ENCODE measurements at places on chromosomes 5 and 9.

- DNase-seq = no peak
Measured at GRCh38 chr5:132370971-132371602, 1.6 kb downstream of the SLC22A5 start.

DNA sequence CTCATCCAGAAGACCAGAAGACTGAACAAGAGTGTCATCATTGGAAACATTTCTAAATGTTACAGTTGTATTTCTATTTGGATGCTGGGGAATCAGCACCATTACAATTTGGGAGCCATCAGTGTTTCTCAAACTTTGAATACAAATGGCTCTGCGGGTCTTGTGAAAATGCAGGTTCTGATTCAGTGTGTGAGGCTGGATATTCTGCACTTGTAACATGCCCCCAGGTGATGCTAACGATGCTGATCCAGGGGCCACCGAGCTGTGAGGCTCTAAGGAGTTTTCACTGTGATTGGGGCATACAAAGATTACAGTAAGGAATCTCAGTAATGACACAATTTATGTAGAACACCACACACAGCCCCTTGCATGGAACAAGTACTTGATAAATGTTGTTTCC lies 167.7 kb downstream of the ACTL7B start:
- no peak for DNase-seq

GRCh38 chr5:67147760-67148159 lies 48.8 kb downstream of the CD180 start:
- no peak for DNase-seq

DNA sequence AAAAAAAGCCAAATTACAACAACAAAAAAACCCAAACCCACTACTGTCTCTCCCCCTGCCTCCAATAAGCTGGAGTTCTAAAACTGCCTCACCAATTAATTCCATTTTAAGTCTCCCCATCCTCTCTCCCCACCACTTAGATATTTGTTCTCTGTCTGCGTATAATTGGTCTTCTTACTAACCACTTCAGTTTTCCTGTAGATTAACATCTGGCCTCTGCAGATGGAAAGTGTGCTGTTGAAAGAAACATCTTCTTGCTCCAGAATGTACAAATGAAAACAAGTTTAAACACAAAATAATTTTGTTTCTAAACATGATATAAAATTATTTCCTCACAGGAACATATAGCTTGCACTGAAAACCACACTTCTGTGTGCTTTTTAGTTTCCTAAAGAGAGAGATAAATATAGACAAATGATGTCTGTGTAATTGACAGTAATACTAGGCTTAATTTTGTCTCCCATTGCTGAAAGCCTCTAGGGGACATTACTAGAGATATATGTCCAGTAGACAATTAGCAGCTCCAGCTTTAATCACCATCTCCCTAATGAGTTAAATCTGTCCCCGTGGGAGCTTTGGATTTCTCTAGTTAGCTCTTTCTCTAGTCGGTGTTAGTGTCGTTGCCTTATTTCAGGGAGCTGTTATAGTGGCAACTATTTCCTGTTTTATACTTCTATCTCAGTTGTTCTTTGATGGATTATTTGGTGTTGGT lies 164.0 kb downstream of the ARHGAP26 start:
- DNase-seq = no peak

- no peak for DNase-seq
Measured at GRCh38 chr5:154197801-154198491, 7.4 kb downstream of the GALNT10 start.

DNA sequence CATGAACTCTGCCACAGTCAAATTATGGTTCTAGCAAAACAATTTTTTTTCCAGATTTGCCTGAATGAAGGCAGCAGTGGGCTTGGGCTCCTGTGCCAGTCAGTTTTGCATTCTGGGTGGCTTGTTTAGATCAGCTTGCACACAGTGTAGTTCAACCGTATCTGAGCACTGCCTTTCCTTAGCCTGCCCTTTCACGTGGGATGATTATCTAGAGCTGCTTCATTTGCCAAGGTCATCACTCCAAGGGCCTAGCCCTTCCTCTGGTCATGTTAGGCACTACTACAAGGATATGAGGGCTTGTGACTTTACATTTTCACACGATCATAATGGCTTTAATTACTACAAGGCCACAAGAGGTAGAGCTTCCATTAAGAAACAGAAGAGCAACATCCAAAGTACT lies 150.6 kb upstream of the EFNA5 start:
- DNase-seq = no peak

GRCh38 chr5:127754259-127754658 lies 51.1 kb downstream of the CCDC192 start:
- no peak for DNase-seq

DNA sequence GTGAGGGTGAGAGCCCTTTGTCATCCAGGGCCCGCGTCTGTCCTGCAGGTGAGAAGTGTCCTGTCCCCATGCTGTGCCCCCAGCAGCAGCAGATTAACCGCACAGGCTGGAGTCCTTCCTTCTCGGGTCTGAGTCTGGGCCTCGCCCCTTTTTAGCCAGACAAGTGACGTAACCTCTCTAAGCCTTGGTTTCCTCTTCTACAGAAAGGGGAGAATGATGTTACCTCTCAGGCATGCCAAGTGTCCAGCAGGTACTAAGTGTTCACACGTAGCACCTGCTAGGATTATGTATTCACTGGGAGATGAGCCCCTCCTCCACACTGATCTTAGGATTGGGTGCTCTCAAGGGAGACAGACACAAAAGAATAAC lies 6.9 kb downstream of the NEURL1B start:
- no peak for DNase-seq

GRCh38 chr9:72130321-72130720 lies 18.9 kb upstream of the GDA start:
- no peak for DNase-seq

- no peak for DNase-seq
Measured at GRCh38 chr5:59893429-59894227, at the start of gene PDE4D. TSS of gene PDE4D (minus strand) at chr5:59893726.

DNA sequence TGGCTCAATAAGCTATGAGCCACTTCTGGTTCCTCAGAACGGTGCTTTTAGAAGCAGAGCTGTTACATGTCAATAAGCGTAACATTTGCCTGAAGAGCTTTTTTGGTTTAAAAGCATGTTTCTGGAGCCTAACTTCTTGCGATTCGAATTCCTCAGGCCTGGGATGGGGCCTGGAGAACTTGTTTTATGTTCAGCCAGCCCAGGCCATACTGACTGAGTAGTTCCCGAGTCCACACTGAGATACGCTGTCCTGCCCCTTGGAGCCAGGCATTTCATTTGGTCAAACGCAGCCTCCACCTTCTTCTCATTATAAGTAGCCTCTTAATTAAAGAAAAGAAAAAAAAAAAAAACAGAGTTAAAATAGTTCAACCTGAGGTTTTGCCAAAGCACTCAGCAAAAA lies 260.6 kb upstream of the ANKRD55 start:
- no peak for DNase-seq

- no peak for DNase-seq
Measured at GRCh38 chr5:3599226-3600105, 3.8 kb downstream of the IRX1 start.

- DNase-seq = no peak
Measured at GRCh38 chr9:103661663-103662062, 432.4 kb upstream of the SMC2 start.

DNA sequence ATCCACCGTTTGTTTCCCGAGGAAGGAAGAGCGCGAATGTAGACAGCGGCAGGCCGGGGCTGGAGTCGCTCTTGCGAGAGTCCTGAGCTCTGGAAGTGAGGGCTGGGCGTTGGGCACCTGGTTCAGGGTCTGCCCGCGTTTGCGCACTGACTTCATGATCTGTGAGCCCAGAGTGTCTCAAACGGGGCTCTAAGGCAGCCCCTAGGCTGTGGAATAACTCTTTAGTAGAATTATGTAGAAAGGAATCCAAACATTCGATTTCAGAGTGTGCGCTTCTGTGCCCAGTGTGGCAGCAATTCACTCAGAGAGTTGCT lies 478 bp upstream of the GGTA1 start:
- no peak for DNase-seq

DNA sequence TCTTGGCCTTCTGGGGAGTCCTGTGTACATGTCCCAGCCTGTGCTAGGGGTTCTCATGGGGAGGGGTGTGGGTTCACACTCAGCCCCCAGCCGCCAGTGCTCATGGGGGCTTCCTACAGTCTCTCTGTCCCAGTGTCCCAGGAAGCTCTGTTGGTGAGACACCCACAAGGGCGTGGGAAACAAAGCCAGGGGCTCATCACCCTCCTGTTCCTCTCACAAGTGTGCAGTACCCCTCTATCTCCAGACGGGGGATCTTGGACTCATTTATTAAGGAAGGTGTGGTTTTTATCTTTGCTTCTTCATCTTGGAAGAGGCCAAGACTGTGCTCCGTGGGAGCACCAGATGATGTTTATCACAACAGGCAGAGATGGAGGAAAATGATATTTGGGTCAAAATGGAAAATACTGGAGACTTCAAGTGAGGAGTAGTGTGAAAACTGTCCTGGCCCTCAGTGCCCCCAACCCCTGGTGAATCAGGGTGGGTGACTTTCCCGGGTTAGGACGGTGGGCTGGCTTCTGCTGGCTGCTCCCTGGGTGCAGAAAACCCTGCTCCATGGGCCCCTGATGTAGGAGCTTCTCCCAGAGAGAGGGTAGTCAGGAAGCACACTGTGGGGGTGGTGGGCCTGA lies 15.2 kb downstream of the TMEM171 start:
- DNase-seq = no peak

DNA sequence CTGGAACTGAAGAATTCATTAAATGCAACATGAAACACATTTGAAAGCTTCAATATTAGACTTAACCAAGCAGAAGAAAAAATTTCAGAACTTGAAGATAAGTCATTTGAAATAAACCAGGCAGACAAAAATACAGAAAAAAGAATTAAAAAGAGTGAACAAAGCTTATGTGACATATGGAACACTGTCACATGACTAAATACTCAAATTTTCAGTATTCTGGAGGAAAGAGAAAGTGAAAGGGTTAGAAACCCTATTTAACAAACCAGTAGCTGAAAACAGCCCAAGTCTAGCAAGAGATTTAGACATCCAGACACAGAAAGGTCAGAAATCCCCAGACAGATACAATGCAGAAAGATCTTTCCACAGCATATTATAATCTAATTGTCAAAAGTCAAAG lies 37.1 kb upstream of the SH3TC2 start:
- DNase-seq = no peak

DNA sequence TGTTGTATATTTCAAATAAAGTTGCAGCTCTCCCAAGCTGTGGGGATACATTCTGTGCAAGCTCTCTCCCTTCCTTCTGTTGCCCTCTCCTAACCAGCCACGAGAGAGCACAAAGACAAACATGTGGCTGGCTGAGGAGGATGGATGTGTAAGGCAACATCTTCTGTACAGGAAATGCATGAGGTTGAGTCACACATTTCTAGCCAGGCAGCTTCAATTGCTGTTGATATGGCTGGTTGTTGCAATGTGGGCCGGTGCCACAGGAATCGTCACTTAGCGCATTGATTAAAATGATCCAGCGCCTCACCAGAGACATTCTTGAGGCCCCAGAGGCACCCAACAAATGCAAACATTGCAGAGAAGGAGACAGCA lies 207.1 kb downstream of the ICE1 start:
- no peak for DNase-seq

GRCh38 chr9:123978981-123979380 lies 32.6 kb upstream of the LHX2 start:
- DNase-seq = no peak

DNA sequence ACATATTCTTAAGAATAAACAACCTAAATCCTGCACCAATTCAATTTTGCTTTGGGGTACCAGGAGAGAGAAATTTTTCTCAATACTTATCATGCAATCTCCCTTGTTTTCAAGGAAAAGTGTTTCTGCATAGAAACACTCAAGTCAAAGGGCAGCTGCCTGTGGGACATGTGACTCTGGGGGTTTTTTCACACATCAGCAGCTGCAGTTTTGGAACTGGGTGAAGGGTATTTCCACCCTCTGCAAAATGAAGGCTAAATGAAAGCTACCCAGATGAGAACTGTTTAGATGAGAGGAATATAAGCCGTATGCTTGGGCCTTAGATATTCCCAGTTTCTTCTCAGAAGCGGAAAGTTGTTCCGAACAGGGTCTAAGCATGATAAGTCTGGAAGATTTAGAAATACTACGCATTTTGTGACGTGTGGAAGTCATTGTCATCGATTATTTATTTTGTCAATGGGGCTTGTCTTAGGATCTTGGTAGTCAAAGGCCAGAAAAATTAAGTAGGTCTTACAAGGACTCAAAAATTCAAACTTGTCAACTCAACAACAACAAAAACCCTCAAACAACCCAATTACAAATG lies 64.3 kb upstream of the BOD1 start:
- no peak for DNase-seq

- DNase-seq = no peak
Measured at GRCh38 chr9:90919883-90920282, 118.3 kb downstream of the SYK start.

DNA sequence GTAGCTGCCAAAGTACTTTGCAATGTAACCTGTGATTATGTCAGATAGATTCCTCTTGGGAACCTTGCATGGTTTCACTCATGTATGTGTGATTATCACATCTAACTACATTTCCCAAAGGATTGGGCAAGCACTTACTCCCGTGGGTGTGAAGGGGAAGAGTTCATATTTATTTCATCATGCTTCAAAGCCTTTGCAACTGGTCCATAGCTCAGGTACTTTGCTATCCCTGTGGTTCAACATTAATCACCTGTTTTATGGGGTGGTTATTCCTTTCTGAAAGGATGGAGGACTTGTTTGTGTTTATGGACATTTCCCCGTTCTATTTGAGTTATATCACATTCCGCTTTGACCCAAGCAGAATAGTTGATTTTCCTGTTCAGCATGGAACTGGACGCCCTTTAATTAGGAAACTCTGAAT lies 13.6 kb upstream of the ERMP1 start:
- no peak for DNase-seq

DNA sequence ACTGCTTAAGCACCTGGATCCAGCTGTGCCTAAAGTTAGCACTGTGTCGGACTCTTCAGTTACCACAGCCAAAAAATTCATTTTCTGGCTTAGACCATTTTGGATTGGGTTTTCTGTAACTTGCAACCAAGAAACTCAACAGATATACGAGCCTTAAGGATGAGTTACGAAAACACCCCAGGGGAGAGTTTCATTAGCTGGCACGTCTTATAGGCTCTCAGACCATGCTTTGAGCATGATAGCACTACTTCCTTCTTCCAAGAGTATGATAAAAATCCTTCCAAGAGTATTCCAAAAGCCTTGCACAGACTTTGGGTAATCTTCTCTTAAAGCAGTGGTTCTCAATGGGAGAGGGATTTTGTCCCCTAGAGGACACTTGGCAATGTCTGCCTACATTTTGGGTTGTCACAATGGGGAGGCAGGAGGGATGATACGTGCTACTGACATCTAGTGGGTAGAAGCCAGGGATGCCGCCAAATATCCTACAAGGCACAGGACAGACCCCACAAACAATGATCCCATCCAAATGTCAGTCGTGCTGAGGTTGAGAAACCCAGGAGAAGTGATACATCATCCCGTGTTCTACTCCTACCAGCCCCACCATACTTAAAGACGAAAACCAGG lies 64.8 kb downstream of the SMIM23 start:
- no peak for DNase-seq
